ENCODE measurements at places on chromosomes 2 and 18.
A peak's percentile ranks its signal among the peaks of the same experiment; 100 is the strongest.

- DNase-seq = no peak
Measured at GRCh38 chr2:206713746-206714145, 4.5 kb downstream of the DYTN start.

GRCh38 chr2:70852824-70853223 is 17.2 kb upstream of the CD207 start:
- DNase-seq = no peak

DNA sequence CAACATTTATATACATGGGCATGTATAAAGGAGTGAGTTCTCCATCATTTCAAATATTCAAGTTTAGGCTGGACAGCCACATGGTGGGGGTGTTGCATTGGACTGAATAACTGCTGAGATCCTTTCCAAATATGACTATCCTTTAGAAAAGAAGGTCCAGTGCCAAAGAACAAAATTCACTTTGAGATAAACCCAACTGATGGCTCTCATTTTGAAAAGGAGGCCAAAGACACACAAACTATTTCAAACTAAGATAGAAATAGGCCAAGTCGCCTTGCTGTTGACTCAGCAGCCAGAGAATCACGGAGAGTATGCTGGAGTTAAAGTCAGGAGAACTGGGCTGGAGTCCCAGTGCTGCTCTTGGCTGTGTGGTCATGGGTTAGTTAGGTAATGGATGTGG is 204.5 kb upstream of the LRATD1 start:
- peak; percentile 91 for DNase-seq

- DNase-seq = no peak
Measured at GRCh38 chr2:114127372-114127771, 237.5 kb downstream of the ACTR3 start.

- no peak for DNase-seq
Measured at GRCh38 chr2:98460573-98461497, 16.2 kb downstream of the INPP4A start.

- peak; percentile 98 for DNase-seq
Measured at GRCh38 chr2:174487108-174487819, 435 bp upstream of the GPR155 start.

DNA sequence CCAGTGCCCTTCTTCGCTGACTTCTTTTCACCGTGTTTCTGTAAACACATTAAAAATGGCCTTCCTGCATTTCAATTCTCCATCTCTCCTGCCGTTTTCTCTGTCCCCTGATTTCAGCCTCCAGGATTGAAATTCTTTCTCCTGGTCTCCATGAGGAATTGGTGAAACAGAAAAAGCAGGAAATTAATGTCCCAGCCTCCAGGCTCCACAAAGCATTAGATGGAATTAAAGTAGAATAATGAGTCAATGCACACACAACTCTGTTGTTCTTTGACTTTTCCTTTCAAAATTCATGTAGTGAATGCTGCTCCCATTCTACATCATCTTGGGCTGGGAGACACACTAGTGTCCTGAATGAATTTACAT is 209.5 kb downstream of the KLHL29 start:
- no peak for DNase-seq

DNA sequence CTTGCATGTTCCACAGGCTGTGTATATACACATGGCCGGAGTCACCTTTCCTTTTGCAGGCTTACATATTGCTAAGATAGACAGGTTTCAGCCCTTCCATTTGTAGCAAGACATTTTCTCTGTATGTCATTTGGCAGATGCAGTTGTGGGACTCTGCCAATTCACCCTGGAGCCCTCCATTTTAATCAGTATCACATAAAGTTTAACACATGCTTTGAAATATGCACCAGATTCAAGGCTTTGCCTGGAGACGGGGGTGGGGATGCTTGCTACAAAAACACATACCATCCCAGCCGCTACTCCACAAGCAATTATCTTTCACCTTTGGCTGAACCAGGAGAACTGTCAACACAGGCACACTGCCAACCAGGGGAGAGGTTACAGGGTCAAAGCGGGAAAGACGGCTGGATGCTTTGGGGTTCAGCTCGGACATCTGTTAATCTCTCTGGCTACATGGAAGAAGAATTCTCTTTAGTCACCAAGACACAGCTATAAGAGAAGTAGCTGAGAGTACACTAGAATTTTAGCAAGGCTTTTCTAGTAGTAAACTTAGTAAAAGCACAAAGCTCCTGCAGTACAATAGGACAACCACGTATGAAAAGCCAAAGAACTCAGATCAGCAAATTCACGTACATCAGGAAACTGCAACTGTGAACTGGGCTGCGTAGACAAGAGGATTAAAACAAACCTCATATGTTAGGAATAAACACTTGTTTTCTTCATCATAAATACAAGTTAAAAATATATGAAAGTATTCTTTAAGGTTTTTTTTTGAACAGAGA is 130.9 kb downstream of the EXOC6B start:
- peak; percentile 79 for DNase-seq

DNA sequence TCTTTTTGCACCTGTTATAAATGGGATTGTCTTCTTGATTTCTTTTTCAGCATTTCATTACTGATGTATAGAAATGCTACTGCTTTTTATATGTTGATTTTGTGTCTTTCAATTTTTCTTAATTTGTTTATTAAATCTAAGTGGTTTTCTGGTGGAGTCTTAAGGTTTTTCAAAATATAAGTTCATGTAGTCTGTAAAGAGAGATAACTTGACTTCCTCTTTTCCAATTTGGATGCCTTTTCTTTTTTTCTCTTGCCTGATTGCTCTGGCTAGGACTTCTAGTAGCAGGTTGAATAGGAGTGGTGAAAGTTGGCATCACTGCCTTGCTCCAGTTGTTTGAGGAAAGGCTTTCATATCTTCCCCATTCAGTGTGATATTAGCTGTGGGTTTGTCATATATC is 28.6 kb upstream of the GALNT5 start:
- no peak for DNase-seq

- no peak for DNase-seq
Measured at GRCh38 chr2:1440581-1440980, 27.3 kb downstream of the TPO start.

- no peak for DNase-seq
Measured at GRCh38 chr2:65022189-65022588, 33.0 kb downstream of the SLC1A4 start.

GRCh38 chr2:69848186-69848790 is 18.8 kb downstream of the GMCL1 start:
- no peak for DNase-seq

DNA sequence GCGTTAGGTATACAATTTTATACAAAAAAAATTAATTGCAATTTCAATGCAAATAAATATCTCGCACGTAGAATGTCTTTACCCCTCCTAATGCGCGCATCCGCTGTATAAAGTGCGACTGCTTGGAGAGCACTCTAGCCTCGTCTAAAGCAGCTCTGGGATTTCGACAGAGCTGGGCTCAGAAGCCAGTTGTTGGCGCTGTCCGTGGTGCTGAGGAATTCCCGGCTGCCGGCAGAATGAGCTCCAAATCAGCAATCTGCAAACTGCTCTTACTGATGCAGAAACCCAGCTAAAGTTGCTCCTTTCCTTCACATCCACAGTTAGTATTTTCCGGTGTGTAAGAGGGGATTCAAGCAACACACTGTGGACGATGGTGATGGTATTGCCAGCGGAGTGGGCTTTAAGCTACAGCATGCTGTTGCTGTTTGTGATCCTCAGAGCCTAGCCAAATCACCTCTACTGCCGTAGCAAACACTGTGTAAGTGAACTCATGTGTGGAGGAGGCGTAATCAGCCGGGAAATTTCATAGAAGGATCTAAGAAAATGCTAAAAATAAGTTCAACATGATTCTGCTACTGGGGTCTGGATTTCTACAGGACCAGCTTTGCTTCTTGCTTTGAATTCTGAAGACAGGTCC is at the start of gene VWC2L:
Gene VWC2L (plus strand): TSS at position 137 of the 637 bp plus-strand sequence. CDS start 3,140 bp downstream, outside the sequence.
- DNase-seq = peak; percentile 77

- no peak for DNase-seq
Measured at GRCh38 chr18:23138471-23138870, 3.2 kb downstream of the CABLES1 start.

GRCh38 chr2:142961202-142961601 is 83.7 kb downstream of the KYNU start:
- DNase-seq = no peak

- DNase-seq = peak; percentile 46
Measured at GRCh38 chr18:70289351-70290312, 787 bp downstream of the SOCS6 start.

DNA sequence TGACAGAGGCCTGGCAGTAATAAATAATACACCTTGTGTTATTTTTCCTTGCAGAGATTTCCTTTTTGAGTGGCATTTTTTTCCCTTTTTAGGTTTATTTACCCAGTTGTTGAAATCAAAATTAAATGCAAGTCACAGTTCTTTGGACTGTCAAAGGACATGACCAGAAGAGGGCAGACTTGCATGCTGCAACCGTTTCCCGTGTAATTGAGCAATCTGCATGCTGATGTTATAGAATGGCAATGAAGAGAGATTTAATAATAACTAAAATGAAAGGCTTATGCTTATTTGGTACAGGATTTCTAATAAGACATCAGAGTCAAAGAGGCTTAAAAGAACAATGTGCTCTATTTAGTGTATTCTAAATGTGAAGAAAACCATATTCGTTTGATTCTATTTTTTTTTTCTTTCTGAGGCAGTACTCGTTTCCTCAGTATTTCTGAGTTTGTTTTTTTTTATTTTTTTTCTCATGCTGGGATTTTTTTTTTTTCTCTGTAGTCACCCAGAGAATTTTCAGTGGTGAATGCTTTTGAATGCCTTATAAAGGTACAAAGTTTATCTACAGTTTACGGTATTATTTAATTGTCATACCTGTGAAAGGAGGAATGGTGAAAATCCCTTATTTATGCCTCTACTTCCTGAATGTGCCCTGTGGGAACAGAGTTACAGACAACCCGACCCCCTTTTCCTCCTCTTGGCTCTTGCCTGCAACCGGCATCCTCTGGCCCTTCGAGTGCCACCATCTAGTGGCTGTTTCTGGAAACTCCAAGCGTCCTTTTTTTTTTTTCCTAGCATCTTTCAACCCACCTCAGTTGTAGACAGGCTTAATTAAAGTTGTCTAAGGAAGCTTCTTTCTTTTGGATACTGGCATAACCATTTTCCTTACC is 368.5 kb downstream of the LRRTM1 start:
- peak; percentile 88 for DNase-seq

GRCh38 chr18:21218862-21219261 is 23.2 kb upstream of the GREB1L start:
- DNase-seq = no peak

GRCh38 chr2:7430421-7430868 is 513.2 kb downstream of the RNF144A start:
- no peak for DNase-seq

DNA sequence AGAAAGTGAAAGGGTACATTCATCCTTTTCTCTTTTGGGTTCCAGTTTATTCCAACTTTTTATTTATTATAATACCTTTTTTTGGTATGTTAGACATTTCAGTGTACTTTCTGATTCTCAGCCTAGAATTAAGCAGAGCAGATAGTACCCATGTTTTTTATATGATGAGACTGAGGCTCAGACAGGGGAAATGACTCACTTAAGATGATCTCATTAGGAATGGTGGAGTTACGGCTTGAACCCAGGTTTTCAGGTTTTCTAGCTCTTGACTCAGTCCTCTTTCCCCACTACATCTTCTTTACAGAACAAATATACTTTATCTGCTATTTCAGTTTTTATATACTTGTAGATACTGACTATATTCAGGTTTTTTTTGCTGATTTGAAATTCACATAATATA is 51.7 kb upstream of the OTX1 start:
- no peak for DNase-seq

Data from fibroblast of lung (primary cell).